Choroid plexus epithelial cell (primary cell): ENCODE measurements at places on chromosomes 4 and X.

DNA sequence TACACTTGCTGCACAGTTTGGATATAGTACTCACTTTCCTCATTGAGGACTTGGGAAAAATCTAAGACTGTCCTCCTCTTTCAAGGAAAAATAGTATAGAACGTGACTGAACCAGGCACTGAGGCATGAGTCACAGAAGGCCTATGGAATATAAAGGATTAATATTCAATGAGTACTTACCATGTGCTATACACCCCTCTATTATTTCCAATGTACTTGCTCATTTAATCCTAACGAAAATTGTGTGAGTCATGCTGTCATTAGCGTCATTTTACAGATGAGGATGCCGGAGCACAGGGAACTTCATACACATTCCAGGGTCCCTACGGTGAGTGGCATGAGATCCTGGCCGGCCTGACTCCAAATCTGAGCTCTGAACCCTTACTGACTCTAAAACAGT is 2136.2 kb upstream of the TENM3 start:
- DNase-seq: no peak

GRCh38 chr4:139454111-139455045 is at the start of gene RAB33B:
TSS of gene RAB33B (plus strand) at chr4:139454121. CDS start at chr4:139454196, 75 bp downstream.
- peak; percentile 33 for DNase-seq

DNA sequence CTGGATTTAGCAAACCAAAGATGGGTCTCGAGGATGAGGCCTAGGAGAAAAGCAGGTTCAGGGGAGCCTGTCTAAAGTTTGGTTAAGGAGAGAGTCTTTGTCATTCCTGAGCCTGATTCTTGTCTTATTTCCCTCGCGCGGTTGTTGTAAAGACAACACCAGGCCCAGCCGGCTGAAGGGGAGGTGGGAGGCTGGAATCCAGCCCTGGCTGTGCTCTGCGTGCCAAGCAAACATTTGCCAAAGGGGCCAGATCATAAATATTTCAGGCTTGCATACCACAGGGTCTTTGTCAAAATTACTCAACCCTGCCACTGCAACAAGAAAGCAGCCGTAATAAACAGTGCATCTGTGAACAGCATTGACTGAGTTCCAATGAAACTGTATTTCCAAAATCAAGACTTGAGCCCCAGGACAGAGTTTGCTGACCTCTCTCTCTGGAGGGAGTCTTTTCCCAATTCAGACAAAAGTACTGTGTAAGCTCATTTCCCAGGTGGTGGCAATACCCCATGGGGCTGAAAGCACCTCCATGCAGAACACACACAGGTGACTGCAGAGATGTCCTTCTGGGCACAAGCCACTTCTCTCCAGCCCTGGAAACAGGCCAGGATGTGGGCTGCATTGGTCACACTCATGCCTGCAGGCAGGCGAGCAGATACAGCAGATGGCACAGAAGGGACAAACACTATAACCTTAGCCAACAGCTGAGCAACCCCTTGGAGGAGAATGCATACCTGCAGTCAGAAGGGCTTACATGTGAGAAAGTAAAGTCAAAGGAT is 320.3 kb downstream of the STK32B start:
- DNase-seq: no peak

DNA sequence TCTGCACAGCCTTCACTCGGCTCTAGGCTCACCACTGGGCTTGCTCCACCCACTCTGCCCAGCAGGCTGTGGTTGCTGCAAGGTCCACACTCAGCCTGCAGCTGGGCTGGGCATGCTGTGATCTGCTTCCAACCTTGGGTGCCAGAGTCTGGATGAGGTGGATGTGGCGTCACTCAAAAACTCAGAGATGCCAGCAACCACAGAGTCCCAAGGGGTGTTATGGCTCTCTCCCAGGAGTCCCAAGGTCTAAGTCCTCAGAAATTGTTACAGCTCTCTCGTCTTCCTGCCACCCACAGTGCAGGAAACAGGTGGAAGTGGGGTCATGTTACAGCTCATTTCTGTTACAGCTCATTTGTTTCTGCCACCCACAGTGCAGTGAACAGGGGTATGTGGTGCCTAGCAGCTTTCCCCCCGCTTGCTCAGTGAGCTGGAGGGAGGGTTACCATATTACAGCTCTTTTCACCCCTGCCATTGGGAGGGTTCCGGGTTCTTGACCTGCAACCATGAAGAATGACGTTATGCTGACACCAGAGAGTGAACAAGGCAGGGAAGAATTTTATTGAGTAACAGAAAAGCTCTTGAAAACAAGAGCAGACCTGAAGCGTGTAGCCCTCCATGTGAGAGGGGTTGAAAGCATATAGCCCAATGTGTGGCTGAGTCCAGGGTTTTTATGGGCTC is 893.9 kb downstream of the PCDH7 start:
- DNase-seq: peak; percentile 65

GRCh38 chrX:115642311-115642710 is 81.3 kb downstream of the PLS3 start:
- no peak for DNase-seq

- DNase-seq: no peak
These were observed 174.2 kb upstream of the HCCS start for GRCh38 chrX:10936976-10937375.

DNA sequence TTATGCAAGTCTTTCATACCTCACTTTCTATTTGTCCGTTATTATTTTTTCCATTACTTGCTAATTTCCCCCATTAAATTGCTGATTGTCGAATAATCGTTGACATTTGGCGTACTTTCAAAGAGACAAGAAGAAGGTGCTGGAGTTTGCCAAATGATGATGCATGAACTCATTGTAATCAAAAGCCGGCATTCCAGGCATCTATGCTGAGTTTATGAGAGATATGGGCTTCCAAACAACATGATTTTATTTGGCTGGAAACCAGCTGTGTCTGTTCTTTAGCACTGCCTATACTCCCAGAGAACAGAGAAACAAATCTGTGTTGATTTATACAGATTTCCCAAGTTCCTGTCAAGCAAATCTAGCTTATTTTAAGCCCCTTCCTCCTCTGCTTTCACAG is 80.8 kb upstream of the RPS6KA3 start:
- peak; percentile 63 for DNase-seq

GRCh38 chr4:48490680-48491513 is 845 bp downstream of the ZAR1 start:
- DNase-seq: no peak

GRCh38 chr4:175891851-175892250 is 79.8 kb upstream of the GPM6A start:
- peak; percentile 60 for DNase-seq
